Lung microvascular endothelial cell (primary cell): ENCODE measurements at places on chromosomes 3 and 15.

DNA sequence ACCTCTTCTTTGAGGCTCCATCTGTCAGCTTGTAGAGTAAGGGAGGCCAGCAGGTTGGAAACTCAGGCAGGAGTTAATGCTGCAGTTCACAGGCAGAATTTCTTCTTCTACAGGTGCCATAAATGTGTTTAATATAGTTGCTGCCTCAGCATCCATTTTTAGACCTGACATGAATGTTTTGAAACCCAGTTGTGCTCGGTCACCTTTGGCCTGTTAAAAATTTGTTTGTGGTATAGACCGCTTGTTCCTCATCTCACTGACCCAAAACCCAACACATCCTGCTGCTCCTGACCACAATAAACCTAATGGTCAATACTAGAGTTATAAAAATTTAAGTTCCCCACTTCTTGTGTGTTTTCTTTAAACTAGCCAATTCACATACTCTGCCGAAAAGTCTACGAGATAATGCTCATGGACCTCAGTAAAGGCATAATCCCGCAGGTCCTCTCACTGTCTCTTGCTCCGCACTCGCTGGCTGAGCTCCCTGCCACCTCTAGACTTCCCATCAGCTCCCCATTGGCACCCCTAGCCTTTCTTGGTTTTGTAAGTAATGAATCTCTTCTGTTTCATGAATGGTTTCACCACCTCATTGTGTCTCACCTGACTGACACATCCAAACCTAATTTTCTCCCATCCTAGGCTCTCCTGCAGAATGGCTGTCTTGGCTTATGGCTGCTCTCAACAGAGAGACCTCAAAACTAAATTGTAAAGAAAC lies 138.5 kb upstream of the STRIT1 start:
- DNase-seq = no peak

DNA sequence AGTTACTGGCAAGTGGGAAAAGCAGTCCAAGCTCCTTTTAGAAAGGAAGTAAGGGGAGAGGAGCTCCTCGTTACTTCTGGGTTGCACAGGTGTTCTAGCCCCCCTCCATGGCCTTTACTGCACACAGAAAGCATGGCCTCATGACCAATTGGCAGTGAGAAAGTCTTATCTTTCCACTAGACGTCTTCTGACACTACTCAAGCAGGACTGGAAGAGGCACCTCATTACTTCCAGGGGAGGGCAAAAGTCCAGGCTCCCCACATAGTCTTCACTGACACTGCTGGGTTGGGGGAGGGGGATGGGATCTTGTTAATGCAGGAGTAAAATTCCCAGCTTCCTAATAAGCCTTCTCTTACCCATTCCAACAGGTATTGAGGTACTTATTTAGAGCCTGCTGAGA lies 27.6 kb upstream of the TM2D3 start:
- no peak for DNase-seq

GRCh38 chr3:178288074-178288473 lies 248.2 kb upstream of the KCNMB2 start:
- DNase-seq = no peak

- no peak for DNase-seq
These were observed 36.2 kb downstream of the KLHL18 start for GRCh38 chr3:47318916-47319315.

DNA sequence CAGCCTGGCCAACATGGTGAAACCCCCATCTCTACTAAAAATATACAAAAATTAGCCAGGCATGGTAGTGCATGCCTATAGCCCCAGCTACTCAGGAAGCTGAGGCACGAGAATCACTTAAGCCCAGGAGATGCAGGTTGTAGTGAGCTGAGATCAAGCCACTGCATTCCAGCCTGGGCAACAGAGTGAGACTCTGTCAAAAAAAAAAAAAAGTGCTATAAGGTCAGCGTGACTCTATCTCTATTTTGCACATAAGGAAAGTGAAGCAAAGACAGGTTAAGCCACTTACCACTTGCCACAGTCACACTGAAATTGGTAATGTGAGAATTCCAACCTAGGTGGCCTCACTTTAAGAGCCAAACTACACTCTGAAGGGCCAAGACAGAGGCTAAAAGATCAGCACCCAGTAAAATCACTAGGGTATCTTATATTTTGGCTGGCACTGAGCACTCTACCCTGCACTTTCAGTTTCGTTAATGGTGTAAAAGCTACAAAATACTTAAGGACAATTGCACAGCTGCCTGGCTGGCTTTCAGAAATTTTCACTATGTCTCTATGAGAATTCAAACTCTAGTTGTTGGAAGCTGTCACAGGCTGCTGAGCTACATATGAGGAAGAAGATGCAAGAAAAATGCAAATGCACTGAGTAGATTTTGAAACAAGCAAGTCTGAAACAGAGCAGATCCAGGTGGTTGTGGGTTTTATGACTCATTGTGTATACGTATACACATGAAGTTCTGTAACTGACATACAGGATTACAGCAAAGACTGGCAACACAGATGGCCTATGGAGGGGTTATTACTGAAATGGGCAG lies 32.7 kb downstream of the TRANK1 start:
- DNase-seq = peak; percentile 67

- DNase-seq = no peak
These were observed 134.6 kb downstream of the GHSR start for GRCh38 chr3:172313671-172314070.

- peak; percentile 89 for DNase-seq
These were observed 1.6 kb downstream of the RFTN1 start for GRCh38 chr3:16511681-16512434.

- DNase-seq = peak; percentile 62
These were observed 239.2 kb downstream of the GABRG3 start for GRCh38 chr15:27210176-27210575.

GRCh38 chr3:105763659-105764036 lies 105.2 kb downstream of the CBLB start:
- no peak for DNase-seq

- DNase-seq = peak; percentile 13
These were observed 38.7 kb upstream of the CCDC50 start for GRCh38 chr3:191290311-191291025.

GRCh38 chr3:52144796-52145735 lies 9.2 kb downstream of the POC1A start:
- DNase-seq = no peak

DNA sequence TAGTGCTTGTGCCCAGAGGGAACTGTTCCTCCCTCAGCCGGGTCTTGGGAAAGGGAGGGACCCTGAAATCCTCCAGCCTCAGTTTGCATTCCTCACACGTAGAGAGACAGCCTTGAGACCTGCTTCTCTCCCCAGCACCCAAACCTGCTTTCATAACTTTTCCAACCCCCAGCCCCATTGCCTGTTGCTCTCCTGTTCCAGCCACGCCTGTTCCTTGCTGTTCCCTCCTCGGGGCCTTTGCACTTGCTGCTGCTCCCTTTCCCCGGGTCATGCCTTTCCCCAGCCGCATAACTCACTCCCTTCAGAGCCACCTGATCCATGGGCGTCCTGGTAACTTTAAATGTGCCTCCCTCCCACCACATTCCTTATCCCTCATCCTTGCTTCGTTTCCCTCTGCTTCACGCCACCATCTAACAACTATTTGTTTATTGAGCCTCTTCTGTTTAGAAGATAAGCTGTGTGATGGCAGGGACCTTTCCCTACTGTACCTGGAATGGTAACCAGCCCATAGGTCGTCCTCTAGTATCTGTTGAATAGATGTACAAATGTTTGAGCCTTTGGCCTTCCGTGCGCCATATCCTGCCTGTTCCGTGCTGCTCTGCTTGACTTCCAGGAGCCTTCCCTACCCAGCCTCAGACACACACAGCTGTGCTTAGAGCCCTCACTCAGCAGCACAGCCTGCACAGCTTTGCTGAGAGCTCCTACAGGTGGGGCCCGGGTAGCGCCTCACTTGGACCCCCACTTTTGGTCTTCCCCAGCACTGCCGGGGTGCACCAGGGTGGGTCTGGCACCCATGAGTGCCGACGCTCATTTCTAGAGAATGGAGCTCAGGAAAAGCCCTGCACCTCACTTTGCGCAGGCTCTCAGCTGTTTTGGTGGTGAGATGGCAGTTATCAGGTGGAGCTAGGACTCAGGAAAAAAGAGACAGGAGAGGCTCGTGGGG lies 60.2 kb downstream of the SCN5A start:
- DNase-seq = no peak

GRCh38 chr3:194093842-194094241 lies 42.1 kb upstream of the HES1 start:
- no peak for DNase-seq

DNA sequence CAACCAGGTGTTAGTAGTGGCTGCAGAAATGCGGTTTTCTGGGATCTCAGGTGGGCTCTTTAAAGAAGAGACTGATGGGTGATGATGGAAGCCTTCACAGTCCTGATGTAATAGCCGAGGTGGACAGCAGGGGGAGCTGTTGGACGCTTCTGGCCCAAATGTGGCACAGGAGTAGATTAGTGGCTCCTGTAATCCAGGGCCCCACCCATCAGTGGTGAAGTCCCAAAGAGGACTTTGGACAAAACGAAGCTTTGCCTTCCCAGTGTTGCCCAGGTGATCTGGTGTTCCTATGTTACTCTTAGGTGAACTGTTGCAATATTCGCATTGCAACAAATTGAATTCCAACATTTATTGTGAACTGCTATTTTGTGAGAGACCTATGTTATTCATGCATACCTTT lies 31.8 kb upstream of the MYZAP start:
- peak; percentile 73 for DNase-seq

- DNase-seq = peak; percentile 64
These were observed 251.9 kb downstream of the CDIN1 start for GRCh38 chr15:36831125-36831903.

DNA sequence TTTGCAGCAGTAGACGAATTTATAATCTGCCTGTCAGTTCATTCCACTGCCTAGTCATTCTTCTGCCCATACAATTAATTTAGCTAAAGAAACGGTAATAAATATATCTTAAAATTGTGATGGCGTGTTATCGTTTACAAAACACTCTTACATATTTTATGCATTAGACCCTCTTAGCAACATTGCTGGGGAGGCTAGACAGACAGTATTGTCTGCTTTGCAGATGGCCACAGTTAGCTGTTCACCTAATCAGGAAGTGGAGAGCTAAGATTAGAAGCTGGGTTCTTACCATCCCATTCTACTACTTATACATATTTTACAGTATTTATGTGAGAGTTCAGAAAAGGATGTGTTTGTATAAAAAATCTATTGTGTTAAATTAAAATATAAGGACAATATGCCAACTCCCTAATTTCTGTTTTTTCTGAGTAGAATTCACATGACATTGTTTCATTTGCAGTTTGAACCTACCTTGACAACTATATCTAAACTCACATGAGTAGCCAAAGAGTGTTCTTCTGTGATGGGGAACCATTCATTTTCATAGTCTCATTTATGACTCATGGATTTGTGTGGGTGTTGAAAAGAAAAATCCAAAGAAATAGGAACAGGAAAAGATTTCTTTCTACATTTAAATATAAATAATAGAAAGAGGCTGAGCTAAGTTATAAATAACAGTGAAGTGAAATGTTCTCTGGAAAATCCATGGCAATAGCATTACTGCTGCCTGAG lies 41.7 kb upstream of the C3orf80 start:
- DNase-seq = no peak

DNA sequence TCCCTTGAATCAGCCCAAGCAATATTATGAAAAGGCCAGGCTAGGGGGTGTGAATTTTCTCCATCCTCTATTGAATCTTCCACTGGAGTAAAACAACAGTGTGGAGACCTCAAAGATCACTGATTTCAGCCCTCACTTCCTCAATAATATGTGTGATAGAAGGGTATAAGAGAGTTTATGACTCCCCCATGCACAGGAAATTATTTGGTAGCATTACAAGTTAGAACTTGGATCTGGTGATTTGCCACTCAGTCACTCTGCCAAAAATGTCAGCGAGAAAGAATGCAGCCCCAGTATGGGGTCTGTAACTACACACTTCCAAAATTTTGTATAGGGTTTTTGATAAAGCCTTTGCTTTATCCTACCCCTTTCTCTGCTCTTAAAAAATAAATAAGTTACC lies 81.0 kb upstream of the KCNMB2 start:
- DNase-seq = no peak

DNA sequence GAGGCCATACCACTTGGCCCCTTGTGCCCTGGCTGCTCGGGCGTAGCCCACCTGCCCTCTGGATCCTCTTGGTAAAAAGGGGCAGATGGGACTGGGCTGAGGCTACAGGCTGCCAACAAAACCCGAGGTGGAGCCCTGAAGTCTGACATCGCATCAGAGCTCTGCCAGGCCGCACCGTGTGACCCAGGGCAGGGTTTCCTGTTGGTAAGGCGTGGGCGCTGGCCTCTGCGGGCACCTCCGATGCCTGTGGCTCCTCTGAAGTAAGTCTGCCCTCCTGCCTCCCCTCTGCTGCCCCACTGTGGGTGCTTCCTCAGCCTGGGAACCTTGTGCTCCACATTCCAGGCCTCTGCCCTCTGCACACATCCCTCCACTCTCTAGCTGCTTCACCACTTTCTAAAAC lies 8.9 kb downstream of the CHDH start:
- no peak for DNase-seq

DNA sequence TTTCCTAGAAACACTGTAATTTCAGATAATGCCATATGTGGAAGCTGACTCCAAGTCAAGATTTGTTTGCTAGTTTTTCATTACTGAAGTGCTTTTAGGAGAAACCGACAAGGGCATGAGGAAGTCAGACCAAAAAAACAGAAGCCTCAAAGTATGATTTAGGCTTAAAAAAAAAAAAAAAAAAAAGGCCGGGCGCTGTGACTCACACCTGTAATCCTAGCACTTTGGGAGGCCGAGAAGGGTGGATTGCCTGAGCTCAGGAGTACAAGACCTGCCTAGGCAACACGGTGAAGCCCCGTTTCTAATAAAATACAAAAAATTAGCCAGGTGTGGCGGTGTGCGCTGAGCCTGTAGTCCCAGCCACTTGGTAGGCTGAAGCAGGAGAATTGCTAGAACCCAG lies 11.6 kb downstream of the RPL15 start:
- no peak for DNase-seq

GRCh38 chr15:89472785-89473256 lies 23.6 kb downstream of the RHCG start:
- DNase-seq = peak; percentile 82

- peak; percentile 84 for DNase-seq
These were observed 260.3 kb upstream of the TPM1 start for GRCh38 chr15:62782071-62782841.

GRCh38 chr15:72106068-72106467 lies 11.9 kb downstream of the MYO9A start:
- DNase-seq = no peak
